Esophagus squamous epithelium (tissue), 5 donors: ENCODE measurements at places on chromosomes 3 and 15. TPM values are rescaled to one million over a fixed set of nuclear protein-coding genes. Genes with fewer than 3 reads are reported as not detected.

DNA sequence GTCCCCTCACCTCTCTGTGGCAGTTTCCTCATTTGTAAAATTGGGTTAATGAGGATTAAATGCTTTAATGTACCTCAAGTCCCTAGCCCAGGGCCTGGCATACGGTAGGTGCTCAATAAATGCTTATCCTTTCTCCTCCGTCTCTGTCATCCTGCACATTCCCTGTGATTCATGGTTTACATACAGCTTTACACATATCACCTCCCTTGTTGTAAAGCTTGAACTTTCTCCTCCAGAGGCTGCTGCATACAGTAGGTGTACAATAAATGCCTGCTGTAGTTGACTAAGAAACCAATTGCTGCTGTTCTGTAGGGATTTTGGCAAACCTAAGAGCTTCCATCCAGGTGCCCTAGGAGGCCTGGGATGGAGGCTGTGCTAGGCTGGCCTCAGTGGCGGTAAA is 1.5 kb upstream of the CSPG4 start:
- H3K27me3 ChIP-seq: no peaks in the 10 kb centered on the region
- DNase-seq: no peak
- no peaks in the 10 kb centered on the region for H3K36me3 ChIP-seq

DNA sequence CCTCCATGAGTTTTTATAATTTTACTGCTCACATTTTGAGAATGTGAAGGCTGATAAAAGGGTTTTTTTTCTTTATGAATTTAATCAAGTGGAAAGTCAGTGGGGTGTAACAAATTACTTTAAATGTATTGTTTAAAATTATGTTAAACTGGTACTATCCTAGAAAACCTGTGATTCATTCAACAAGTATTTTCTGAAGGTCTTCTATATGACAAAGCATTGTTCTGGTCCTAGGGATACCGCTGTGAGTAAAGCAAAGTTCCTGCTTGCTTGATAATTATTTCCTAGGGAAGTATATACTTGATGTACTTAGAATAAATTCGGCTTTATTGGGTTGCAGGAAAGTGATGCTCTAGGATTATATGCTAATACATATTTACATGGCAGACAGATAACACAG is 152.8 kb upstream of the GOLGA6L4 start:
- no peaks in the 10 kb centered on the region for H3K36me3 ChIP-seq
- no peaks in the 10 kb centered on the region for H3K27me3 ChIP-seq
- H3K4me1 ChIP-seq: peaks cover 15% of the 10 kb centered on the region
- no peak overlapping the region for H3K27ac ChIP-seq
- no peak overlapping the region for H3K4me3 ChIP-seq
- no peak for DNase-seq

DNA sequence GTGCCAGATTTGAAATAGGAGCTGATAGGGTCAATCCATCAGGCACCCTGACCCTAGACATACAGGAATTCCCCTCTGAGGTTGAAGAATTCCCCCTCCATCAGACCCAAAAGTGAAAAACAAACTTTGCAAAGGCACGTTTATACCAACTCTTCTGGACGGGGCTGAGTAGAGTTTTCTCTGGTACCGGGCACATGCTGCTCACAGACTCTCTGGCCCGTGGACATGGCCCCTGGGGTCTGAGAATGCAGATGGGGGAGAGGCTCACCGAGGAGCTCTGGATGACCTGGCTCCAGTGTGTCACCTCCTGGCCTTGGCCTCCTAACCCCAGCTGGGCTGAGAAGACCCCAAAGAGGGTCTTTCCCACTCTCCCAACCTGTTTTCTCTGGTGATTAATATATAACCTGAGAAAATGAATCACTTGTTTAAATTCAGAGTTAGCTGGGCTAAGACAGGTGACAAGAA is 11.2 kb upstream of the LIPC start:
- H3K27me3 ChIP-seq: no peaks in the 10 kb centered on the region
- H3K4me3 ChIP-seq: no peak overlapping the region
- no peaks in the 10 kb centered on the region for H3K36me3 ChIP-seq
- no peak for DNase-seq
- H3K4me1 ChIP-seq: no peaks in the 10 kb centered on the region

GRCh38 chr3:12979151-12979946 is 93.9 kb downstream of the IQSEC1 start:
- no peak for DNase-seq
- H3K4me1 ChIP-seq: no peaks in the 10 kb centered on the region
- no peak overlapping the region for H3K27ac ChIP-seq
- no peaks in the 10 kb centered on the region for H3K27me3 ChIP-seq

DNA sequence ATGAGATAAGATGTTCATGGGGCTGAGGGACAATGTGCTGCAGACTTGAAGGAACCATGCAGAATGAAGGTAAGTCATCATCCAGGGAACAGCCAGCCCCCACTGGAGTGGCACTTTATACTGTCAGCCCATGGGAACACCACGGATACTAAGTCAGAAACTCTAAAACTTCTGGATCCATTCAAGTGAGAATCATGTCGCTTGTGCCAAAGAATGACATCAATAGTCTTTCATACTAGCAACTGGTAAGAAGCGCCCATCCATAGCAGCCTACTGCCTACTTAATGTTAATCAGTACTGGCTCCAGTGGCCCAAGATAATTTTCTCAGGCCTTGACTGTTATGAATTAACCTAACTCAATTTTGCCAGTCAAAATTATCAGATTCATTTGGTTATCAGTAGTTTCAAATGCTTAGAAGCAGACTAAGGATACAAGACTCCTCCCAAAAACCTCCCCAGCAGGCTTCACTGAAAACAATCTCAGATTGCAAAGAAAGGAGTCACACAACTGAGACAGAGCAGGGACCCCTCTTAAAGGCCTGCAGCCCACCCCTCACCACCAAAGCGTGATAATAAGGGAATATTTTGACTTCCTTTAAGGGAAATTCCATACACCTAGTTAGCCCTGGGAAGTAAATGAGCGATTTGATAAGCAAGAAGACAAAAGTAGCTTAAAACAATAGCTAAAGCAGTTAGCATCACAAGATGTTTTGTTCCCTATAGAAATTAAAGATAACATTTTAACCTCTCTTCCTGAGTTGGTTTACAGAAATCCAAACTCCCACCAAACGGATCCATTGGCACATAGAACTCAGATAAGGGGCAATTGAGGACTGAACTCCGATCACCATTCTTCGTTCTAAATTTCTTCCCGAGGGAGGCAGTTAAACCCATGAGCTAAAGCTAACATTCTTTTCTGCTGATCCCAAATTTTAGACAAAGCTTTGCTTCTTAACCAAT is 98.8 kb downstream of the TGFBR2 start:
- no peak overlapping the region for H3K27ac ChIP-seq
- no peak for DNase-seq
- H3K36me3 ChIP-seq: no peaks in the 10 kb centered on the region
- no peak overlapping the region for H3K4me3 ChIP-seq
- H3K4me1 ChIP-seq: no peaks in the 10 kb centered on the region

- no peak for DNase-seq
- H3K4me1 ChIP-seq: peaks cover 3% of the 10 kb centered on the region
- H3K4me3 ChIP-seq: no peak overlapping the region
- H3K27me3 ChIP-seq: peaks cover 4% of the 10 kb centered on the region
- no peaks in the 10 kb centered on the region for H3K36me3 ChIP-seq
- H3K27ac ChIP-seq: no peak overlapping the region
These were observed 58.4 kb downstream of the IGF2BP2 start for GRCh38 chr3:185766329-185767001.

- DNase-seq: no peak
- no peak overlapping the region for H3K27ac ChIP-seq
- H3K27me3 ChIP-seq: no peaks in the 10 kb centered on the region
These were observed 216.4 kb upstream of the DPPA4 start for GRCh38 chr3:109553591-109554371.

- no peak for DNase-seq
- no peaks in the 10 kb centered on the region for H3K27me3 ChIP-seq
- peaks cover 61% of the 10 kb centered on the region for H3K4me1 ChIP-seq
- peak overlapping the region; percentile 83 for H3K27ac ChIP-seq
These were observed 2.6 kb downstream of the LIMD1 start for GRCh38 chr3:45597171-45597570.

GRCh38 chr3:100400780-100401673 is at the start of the genes LNP1 and TOMM70:
Gene LNP1 (plus strand): TSS chr3:100401539. CDS start chr3:100429730, 28,191 bp downstream.
Gene TOMM70 (minus strand): TSS chr3:100401089. CDS start chr3:100400949, 140 bp downstream.
- peak; percentile 79 for DNase-seq
- H3K27me3 ChIP-seq: no peaks in the 10 kb centered on the region
- peak within 1 kb of the TSS; percentile 94 for H3K27ac ChIP-seq
- no peaks in the 10 kb centered on the region for H3K36me3 ChIP-seq
- H3K4me1 ChIP-seq: peaks cover 30% of the 10 kb centered on the region

DNA sequence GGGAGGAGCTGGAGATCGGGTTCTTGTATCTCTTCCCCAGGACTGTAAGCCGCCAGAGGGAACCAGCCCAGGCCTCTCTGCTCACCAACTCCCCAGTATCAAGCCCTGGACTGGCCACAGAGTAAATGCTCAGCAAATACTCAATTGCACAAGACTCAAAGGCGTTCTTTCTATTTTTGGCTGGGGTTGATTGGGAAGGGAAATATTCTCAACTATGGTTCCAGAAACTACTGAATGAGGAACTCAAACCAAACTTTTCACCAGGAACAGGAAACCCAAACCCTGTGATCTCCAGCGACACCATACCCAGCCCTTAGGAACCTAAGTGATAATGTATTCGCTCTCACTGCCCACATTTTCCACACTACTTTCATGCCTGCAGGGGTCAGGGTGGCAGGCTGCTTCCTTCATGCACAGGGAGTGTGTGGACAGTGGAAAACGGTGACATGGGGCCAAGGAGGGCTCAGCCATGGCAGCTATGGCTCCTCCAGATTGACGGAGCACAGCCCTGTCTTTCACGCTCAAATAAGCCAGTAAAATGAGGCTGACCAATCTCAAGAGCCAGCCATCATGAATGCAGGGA is 124.7 kb upstream of the RAD18 start:
- no peak for DNase-seq
- no peak overlapping the region for H3K27ac ChIP-seq
- no peak overlapping the region for H3K4me3 ChIP-seq
- H3K27me3 ChIP-seq: no peaks in the 10 kb centered on the region

DNA sequence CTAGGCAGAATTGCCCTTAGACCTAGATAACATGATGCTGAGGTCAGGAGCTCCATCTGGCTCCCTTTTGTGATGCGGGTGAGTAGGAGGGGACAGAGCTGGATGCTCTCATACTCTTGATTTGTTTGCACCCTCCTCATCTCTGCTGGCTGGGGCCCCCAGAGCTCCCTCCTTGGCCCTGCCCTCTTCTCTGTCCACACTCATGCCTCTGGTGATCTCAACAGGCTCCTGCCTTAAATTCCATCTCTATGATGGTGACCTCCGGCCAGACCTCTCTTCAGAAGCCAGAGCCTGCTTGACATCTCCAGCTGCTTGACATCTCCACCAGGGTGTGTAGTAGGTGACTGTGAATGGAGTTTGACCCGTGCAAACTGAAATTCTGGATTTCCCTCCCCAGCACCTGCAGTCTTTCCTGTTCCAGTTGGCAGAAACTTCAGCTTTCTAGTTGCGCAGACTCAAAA is 4.3 kb upstream of the FGD5 start:
- H3K27me3 ChIP-seq: no peaks in the 10 kb centered on the region
- no peaks in the 10 kb centered on the region for H3K36me3 ChIP-seq
- DNase-seq: no peak
- H3K4me3 ChIP-seq: no peak overlapping the region
- H3K4me1 ChIP-seq: peaks cover 43% of the 10 kb centered on the region

DNA sequence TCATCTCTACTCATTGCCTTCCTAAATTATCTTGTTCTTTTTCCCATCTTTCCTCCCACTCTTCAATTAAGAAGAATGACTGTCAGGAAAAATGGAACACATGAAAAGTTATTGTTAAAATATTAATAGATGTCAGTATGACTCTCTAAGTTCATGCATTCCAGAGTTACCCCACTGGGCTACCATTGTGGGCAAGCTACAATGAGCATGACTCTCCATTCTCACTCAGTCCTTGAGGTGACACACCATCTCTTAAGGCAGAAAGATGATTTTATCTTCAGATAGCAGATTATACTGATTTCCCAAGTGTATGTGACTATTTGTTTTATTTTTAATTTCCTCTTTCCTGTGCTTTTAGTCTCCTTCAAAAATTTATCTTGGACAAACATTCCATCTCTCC is 144.3 kb downstream of the ALCAM start:
- no peak overlapping the region for H3K27ac ChIP-seq
- no peak for DNase-seq
- no peaks in the 10 kb centered on the region for H3K27me3 ChIP-seq
- no peaks in the 10 kb centered on the region for H3K4me1 ChIP-seq

DNA sequence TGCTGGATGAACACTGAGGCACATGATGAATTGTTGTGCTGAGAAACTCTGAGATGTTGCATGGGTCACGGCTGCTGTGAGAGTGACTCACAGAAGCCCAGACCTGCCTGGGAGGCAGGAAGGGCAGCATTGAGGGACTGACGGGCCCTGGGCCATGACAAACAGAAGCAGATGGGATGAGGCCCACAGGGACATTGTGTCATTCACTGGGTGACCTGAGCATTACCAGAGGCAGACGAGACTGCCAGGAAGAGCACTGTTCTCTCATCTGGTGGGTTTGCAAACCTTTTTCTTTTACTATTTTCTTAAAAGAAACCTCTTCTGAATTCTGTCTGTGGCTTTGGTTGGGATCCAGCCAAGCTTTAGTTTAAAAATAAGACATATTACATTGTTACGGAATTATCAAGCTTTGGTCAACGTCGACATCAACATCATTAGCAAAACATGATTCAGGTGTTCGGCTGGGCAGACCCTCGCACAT is 67.8 kb downstream of the BDH1 start:
- H3K36me3 ChIP-seq: no peaks in the 10 kb centered on the region
- no peaks in the 10 kb centered on the region for H3K27me3 ChIP-seq
- H3K4me3 ChIP-seq: no peak overlapping the region
- H3K4me1 ChIP-seq: peaks cover 13% of the 10 kb centered on the region
- DNase-seq: no peak

DNA sequence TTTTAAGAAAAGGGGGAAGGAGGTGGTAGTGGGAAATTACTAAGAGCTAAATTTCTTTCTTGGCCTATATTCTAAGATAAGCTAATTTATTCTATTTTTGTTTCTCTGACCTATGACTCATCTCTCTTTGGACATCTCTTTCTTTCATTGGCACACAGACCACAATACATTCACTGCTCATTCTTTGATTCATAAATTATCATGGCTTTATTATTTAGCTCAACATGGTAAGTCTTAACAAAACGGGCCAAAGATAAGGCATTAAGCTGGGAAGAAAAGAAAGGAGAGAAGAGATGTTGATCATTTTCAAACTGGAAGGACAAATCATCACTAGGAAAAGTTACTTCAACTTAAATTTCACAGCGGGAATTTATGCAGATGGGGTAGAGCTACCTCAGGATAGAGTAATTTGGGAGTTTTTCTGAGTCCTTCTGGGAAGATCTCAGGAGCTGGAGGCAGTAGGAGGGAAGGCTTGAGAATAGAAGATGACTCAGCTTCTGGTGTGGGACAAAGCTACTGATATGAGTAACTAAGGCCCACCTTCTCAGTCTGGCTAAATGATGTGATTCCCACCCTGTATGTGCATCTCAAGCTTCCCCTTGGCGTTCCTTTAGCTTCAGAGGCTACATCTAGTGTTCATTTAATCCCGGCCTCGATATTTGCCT is 7.5 kb upstream of the ALCAM start:
- no peak for DNase-seq
- H3K4me1 ChIP-seq: no peaks in the 10 kb centered on the region
- no peaks in the 10 kb centered on the region for H3K36me3 ChIP-seq
- H3K27ac ChIP-seq: no peak overlapping the region

The SPSB4 gene
- total RNA-seq: not detected

The UPK1B gene
- 0.26 TPM for total RNA-seq
